ENCODE measurements at places on chromosomes 5 and 9.

DNA sequence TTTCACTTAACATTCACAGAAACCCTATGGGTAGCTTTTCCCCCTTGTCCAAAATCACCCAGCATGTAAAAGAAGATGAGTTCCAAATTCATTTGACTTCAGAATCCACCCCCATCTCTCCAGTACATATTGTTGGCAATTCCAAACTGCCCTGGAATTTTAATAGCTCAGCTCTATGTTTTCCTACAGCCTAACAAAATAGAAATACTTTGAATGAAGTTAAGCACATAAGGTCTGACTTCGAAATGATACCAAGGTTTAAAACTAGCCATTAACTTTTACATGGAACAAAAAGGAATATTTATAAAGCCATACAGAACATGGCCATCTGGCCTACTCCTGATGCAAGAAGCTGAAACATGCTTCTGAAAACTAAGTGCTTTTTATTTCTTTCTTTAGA, 634.3 kb downstream of the PDE4D start:
- no peak for DNase-seq

GRCh38 chr5:127650649-127651048, 1.8 kb downstream of the CTXN3 start:
- peak; percentile 44 for DNase-seq

GRCh38 chr9:92196909-92197308, 81.7 kb upstream of the SPTLC1 start:
- peak; percentile 84 for DNase-seq

DNA sequence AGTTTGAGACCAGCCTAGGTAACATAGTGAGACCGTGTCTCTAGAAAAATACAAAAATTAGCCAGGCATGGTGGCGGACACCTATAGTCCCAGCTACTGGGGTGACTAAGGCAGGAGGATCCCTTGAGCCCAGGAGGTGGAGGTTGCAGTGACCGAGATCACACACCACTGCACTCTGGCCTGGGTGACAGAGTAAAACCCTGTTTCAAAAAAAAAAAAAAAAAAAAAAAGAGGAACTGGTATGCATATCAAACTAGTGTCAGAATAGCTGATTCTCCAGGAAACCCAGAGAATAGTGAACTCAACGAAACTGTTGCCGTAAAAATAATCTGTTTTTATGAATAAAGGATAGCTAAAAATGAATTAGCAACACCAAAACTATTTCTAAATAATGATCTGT, 126.6 kb upstream of the BASP1 start:
- no peak for DNase-seq

DNA sequence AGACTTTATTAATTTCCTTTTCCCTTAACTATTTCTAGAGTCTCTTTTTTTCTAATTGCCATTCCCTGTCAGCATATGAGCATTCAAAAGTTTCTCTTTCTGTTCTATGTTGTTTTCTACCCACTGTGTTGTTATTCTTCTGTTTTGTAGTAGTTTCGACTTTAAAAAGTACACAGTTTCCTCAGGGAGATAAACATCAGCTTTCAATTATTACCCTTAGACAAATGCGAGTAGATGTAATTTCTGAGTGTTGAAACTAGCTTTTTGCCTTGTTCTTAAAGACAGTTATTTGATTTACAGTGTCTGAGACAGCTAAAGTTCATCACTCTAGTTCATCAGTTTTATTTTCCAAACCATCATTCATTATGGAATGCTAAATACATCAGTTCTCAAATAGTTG, 19.5 kb downstream of the MTREX start:
- no peak for DNase-seq

DNA sequence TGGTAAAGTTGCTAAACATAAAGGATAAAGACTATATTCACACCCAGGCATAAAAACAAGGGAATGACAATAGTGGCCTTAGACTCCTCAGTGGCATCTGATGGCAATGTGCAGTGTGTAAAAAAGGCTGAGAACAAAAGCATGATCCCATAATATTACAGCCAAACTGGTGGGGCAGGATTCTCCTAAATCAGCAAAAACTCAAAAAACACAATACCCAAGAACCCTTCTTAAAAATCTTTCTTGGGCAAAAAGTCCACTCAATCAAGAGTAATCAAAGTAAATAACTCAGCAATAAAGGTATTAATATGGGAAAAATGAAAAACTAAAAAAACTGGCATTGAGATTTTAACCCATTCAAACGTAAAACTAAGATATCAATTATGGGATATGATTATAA, 1.6 kb upstream of the MOCS2 start:
- no peak for DNase-seq

- DNase-seq: no peak
These were observed 31.1 kb upstream of the PCA3 start for GRCh38 chr9:76733096-76733495.

DNA sequence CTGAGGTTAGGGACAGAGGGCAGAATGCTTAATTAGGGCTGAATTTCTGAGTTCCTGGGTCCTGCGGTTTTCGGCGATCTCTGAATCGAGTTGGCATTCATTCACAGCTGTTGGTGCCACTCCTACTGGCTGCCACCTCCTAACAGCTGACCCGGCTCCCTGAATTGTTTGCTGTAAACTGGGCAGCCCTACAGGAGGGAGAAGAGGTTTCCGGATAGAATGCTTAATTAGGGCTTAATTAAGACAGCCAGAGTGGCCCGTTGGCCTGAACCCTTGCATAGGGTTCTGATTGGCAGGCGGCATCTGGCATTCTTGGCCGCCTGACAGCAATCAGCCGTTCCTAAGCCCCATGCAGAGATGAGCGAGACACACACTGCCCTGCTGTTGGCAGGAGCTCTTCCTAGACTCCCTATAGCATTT, 25.7 kb downstream of the FRMPD1 start:
- peak; percentile 73 for DNase-seq

GRCh38 chr9:114186605-114187289, 31.4 kb downstream of the COL27A1 start:
- no peak for DNase-seq

- DNase-seq: no peak
These were observed 43.3 kb upstream of the RASEF start for GRCh38 chr9:83106263-83106662.

GRCh38 chr5:170485616-170485911, 18.3 kb upstream of the KCNIP1 start:
- DNase-seq: no peak

- DNase-seq: no peak
These were observed 9.2 kb downstream of the SNX18 start for GRCh38 chr5:54526604-54527288.

GRCh38 chr5:31846934-31847333, 208.0 kb downstream of the PDZD2 start:
- DNase-seq: no peak

DNA sequence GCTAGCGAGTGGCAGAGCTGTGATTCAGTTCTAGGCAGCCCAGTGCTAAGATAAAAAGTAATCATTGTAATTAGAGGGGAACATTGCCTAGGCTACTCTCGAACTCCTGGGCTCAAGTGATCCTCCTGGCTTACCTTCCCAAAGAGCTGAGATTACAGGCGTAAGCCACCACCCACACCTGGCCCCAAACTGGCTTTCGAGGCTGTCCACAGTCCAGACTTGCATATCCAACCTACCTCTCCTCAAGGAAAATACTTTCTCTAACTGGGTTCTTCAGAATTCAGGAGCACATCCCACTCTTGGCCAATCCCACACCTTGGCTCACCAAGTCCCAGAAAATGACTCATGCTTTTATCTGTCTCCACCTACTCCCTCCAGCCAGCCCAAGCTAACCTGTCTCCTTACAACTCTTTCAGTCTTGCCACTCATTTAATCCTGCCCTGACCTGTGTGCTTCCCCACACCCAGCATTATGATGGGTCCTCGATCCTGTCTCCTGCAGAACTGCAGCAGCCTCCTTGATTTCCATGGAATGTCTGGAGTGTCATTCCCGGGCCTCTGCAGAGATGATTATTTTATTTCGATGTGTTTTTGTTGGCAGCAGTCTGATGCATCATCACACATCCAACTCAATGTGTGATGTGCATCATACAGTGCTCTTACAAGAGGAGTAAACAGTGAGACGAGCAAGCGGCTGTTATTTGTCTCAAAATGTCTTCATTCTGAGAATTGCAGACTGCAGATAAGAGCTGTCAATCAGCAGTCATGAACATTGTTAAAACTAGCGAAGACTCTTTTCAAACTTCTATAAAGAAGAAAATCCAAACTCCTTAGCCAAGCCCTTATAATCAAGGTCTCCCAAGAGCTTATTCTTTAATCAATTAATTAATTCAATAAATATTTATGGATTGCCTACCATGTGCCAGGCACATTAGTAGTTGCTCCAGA, 167.3 kb downstream of the SEC61B start:
- DNase-seq: peak; percentile 57

DNA sequence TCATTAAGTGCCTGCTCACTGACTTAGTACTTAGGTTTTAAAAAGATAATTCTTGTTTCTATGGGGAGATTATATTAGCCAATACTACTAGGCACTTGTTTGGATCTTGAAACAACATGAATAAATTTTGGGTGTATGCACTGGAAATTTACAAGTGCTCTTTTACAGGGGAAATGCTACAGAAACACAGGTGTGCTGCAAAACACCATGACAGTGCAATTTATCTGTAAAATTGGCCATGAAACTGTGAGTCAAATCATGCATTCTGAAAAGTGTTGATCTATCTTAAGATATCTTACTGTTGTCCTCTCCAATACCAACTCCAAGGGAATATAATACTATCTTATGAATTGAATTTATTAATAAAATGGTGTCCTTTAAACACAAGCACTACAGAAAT, 12.1 kb upstream of the PCDHB1 start:
- no peak for DNase-seq

- no peak for DNase-seq
These were observed 305.4 kb downstream of the SEMA5A start for GRCh38 chr5:9240431-9240830.

- DNase-seq: no peak
These were observed 52.4 kb upstream of the TRAF1 start for GRCh38 chr9:120978987-120979386.

DNA sequence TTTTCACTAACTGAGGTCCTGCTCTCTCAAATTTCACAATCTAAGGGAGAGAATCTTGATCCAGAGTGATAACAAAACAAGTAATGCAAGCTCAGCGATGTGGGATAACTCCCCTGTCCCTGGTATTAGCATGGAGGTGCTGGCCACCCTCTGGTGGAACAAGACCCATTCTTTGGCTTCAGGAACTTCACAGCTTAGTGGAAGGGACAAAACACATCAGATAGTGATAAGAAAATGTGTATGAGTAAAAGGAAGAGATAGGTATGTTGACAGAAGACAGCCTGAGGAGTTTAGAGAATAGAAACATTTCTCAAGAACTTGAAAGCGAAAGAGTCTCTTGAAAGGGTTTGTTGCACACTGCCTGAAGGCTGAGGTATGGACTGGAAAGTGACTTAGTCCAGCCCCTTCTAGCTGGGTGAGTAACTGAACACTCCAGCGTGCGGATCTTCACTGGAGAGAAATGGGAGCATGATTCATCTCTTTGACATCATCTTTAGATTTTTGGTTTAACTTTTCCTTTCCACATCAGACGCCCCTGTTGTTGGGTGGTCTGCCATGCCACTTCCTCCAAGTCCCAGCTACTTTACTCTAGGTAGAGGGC, 25.4 kb upstream of the ZSWIM6 start:
- peak; percentile 82 for DNase-seq

GRCh38 chr5:142011572-142012185, 1.1 kb downstream of the GNPDA1 start:
- DNase-seq: no peak

Measured in A172 (cell line).